ENCODE measurements at places on chromosomes 7 and 10.

GRCh38 chr7:28554802-28555471 is 142.6 kb downstream of the CREB5 start:
- DNase-seq = no peak

- DNase-seq = no peak
Measured at GRCh38 chr7:124440081-124440480, 325.5 kb downstream of the GPR37 start.

DNA sequence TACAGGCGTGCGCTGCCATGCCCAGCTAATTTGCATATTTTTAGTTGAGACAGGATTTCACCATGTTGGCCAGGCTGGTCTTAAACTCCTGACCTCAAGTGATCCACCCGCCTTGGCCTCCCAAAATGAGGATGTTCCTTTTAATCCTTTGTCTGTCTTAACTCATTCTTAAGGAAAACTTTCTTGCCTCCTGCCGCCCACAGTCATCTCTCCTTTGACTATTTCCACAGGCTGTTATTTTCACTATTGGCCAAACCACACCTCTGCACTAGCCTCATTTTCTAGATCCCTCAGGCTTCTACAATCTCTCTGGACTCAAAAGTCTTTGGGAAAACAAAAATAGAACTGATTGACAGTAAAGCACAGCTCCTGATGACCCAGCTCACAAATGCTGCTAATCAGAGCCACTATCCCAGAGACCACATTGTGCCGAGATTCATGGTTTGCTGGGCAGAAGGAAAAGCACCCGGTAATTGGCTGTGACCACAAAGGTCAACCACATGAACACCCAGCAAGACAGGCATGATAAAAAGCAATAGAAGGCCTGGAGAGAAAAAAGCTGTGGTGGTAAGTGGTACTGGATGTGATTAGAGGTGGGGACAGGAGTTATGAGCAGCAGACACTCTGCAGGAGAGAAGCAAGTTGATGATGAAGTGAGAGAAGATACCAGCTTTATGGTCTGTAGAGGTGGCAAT is 44.1 kb upstream of the ZNRF2 start:
- DNase-seq = no peak

DNA sequence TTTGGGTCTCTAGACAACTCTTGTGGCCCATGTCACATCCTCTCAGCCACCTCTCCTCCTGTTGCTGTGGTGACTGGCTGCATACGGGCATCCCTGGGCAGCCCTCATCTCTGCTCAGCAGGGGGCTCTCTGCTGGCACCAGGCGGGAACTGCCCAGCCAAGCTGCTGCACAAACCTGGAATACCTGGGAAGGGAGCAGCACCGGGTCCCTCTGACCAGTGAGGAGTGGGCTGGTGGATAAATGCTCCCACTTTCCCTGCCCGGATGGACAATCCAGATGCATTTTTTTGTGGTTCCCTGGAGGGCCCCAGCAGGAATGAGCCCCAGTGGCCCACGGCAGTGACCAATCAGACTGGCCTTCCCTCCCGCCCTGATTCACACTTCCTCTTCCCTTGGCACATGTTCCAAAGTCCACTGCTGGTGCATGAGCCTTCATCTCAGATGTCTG is 21.9 kb downstream of the GRID1 start:
- DNase-seq = no peak

DNA sequence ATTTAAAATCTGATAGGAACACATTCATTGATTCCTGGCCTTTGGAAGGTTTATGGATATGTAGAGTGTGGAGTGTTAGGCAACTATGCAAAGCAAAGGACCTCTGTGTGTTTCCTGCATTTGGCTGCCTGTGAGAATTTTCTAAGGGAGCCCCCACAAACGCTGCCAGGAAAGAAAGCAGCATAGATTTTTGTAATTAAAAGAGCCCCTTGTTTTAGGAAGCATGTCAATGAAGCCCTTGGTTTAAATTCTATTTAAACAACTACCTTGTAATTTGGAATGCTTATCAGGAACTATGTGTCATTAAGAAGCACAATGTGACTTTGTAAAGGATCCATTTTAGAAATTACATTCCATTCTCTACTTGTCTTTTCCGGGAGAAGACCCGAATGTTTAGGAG is 742.5 kb downstream of the NXPH1 start:
- no peak for DNase-seq

DNA sequence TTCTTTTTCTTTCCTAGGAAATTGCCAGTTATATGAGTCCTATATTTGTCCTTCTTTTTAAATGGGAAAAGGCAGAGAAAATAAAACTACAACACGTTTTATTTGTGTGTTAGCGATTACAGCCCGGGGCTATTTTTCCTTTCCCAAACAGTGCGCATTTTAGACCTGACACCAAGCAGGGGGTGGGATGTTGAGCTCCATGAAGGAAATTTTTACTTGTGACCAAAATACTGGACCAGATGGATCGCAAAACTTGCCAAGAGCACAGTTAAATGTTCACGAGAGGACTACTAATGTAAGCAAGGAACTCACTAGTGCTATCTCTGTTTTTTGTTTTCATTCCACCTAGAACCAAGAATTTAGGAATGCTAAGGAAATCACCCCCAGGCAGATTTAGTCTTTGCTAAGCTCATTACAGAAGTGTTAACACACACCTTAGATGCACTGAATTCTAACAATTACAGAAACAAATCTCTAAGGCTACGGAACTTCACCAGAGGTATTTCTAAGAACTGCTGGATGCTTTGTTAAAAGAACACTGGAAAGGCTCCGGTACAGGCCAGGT is 114.8 kb downstream of the JAZF1 start:
- no peak for DNase-seq

DNA sequence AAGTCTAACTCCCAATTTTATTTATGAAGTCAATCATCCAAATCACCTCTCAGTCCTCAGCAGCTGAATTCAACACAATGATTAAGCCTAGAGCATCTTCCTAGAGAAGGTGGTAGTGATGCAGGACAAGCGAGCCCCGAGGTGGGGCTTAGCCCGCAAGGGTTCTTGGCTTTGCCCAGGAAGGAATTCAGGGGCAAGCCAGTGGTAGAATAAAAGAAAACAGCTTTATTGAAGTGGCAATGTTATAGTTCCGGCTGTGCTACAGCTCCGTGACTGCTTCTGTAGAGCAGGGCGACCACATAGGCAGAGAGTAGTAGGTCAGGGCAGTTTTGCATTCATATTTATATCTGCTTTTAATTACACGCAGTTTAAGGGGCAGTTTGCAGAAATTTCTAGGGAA is 18.1 kb downstream of the IL2RA start:
- no peak for DNase-seq

- DNase-seq = no peak
Measured at GRCh38 chr7:74355091-74355490, 65.9 kb downstream of the CLIP2 start.

GRCh38 chr7:44112997-44113763 is 9.0 kb downstream of the AEBP1 start:
- no peak for DNase-seq

- no peak for DNase-seq
Measured at GRCh38 chr10:93180482-93180931, 106.8 kb downstream of the CYP26A1 start.

DNA sequence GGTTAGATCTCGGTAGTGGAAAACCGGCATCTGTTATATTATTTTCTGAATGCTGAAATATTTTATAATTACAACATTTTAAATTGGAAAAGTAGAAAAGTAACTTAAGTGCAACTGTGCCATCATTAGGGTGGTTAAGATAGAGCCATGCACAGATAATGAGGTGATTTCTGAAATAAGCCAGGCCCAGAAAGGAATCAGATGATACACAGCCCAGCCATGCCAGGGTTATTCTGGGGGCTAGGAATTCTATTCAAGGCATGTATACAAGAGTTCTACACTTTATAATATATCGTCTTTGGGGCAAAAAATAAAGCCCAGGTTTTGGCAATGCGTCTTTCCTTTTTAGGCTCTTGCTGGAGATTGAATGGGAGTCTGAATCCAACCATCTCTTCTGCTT is 128.7 kb downstream of the ITGB8 start:
- DNase-seq = no peak

- DNase-seq = no peak
Measured at GRCh38 chr10:103231047-103231551, 14.6 kb upstream of the RPEL1 start.

DNA sequence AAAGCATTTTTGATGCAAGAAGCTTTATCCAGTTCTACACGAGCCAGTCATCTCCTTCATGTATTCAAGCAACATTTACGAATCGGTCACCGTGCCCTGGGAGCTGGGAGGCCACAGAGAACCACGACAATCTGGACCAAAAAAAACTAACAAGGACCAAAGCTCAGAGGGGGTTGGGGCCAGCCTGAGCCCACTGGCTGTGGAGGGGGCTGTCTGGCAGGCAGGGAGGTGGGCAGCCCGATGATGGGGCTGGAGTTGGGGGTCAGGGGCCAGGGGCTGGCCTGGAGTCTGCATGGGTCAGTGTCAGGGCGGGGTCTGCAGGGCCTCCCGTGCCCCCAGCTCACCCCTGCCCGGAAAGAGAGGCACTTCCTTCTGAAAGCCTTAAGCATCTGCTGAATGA is 12.5 kb upstream of the GRIFIN start:
- DNase-seq = no peak
